Stimulated activated CD8-positive, alpha-beta memory T cell treated with anti-CD3 and anti-CD28 coated beads, Interleukin-4, amount 100 ng/mL, for 4 hours (primary cell): ENCODE measurements at places on chromosomes 5 and 9.

- no peak for DNase-seq
These were observed 9.7 kb upstream of the URM1 start for GRCh38 chr9:128361296-128361985.

DNA sequence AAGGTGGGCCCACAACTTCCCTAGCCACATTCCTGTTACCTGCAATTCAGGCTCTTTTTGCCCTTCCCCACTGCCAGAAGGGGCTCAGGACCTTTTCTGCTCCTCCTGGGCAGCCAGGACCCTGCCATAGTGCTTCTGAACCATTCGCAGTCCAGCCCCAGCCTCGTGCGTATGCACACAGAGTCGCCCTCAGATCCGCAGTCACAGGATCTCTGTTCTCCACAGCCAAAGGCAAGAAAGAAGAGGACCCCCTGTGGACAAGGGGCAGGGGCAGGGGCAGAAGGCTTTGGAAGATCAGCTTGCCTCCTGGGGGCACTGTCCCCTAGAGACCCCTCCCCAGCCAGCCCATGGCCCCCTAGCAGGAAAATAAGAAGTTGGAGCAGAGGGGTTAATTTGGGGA, 82.8 kb downstream of the PCDH1 start:
- no peak for DNase-seq

GRCh38 chr5:78050888-78051287, 243.6 kb downstream of the AP3B1 start:
- no peak for DNase-seq

GRCh38 chr5:57448751-57449150, 33.9 kb downstream of the ACTBL2 start:
- DNase-seq: no peak

DNA sequence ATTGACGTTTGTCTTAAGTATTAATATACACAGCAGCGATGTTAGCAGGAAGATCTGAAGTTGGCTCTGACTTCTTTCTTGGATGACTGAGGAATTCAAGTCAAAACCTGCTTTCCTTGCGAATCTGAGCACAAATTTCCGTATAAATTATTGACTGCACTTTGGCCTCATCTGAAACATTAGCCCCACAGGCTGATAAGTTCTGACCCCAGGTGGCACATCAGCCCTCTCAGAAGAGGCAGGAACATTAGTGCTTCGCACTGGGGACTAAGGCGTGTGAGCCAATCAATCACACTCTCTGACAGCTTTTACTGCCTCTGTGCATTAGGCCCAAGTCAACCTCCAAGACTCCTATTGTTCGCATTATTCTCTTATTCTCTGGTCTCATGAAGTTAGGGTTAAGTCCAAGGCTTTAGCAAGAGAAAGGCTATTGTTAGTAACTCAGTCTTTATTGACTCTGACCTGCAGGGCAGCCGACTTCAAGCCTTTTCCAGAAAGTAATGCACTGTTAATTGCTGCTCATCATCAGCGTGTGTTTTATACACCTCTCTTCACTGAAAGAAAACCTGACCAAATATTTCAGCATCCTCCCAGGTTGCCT, 84.2 kb downstream of the ZNF608 start:
- DNase-seq: no peak

DNA sequence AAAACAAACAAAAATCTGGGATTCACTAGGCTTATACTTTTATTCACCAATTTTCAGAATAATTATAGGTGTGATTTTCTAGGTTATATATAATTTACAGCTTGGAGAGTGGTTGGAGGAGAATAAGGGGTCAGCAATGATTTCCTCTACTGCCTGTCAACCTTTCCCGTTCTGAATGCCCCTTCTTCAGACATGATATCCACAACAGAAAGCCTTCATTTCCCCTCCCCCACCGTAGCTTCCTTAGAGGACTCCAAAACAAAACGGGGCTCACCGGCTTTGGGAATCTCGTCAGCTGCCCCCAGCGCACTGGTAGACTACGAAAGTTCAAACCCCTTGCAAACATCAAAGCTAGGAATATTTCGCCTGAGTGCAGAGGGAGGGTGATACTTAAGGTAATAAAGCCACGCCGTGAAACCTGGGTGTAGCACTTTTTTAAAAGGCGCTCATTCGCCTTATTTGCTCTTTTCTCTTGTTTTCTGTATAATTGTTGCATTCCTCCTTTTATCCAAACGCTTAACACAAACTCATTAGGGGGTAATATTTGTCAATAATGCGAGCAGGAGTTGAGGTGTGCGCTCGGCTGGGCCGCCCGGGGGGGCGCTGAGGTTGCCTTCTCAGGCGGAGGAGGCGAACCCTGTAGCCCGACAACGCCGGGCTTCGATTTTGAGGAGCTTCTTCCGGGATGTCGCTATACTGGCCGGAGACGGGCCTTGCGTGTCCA, 2.4 kb downstream of the OTP start:
- DNase-seq: no peak

GRCh38 chr9:79369676-79370075, 202.1 kb upstream of the TLE4 start:
- no peak for DNase-seq

DNA sequence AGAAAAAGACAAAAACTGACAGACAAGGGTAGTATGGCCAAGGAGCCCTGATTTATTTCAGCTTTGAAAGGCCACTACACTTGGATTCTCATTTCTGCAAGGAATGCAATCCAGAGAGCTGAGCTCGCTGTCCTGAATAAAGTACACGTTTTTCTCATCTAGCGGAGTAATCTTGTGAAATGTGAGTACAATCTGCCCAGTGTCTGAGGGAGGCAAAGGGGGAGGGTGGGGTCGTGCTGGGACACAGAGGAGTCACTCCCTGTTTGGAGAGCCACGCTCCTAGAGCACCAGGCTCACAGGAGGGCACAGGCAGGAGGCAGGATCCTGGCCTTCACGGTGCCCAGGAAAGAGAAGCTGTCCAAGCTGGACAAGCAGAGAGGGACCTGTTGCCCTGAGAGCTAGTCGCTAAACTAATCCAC, 51.0 kb upstream of the IFNK start:
- DNase-seq: no peak

DNA sequence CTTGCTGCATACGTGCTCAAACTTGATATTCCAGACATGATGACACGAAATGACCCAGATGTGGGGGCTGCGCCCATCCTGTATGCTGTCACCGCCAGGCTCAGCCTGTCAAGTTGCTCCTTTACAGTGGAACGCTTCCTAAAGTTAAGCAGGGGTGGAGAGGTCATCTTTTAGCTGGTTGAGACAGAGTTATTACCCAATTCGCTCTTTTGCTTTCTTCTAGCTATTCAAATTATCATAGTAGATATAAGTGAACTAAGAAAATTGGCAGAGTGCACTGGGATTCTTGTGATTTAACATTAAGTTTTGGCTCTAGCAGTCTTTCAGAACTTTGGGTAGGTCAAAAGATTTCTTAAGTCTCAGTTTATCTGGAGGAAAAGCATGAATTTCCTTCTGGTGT, 69.8 kb upstream of the BASP1 start:
- DNase-seq: no peak

GRCh38 chr9:93860694-93861658, 94.2 kb downstream of the BARX1 start:
- no peak for DNase-seq

GRCh38 chr9:113564498-113565237, 101.1 kb downstream of the RGS3 start:
- no peak for DNase-seq

GRCh38 chr5:154421868-154422267, 23.9 kb upstream of the SAP30L start:
- DNase-seq: no peak

- no peak for DNase-seq
These were observed 4.4 kb downstream of the GPR107 start for GRCh38 chr9:130058154-130058553.

- no peak for DNase-seq
These were observed 176.4 kb downstream of the FGF18 start for GRCh38 chr5:171595801-171596231.

GRCh38 chr9:34985311-34985899, 4.1 kb upstream of the DNAJB5 start:
- peak; percentile 35 for DNase-seq

- no peak for DNase-seq
These were observed 253.3 kb downstream of the CTNND2 start for GRCh38 chr5:11650936-11651335.

DNA sequence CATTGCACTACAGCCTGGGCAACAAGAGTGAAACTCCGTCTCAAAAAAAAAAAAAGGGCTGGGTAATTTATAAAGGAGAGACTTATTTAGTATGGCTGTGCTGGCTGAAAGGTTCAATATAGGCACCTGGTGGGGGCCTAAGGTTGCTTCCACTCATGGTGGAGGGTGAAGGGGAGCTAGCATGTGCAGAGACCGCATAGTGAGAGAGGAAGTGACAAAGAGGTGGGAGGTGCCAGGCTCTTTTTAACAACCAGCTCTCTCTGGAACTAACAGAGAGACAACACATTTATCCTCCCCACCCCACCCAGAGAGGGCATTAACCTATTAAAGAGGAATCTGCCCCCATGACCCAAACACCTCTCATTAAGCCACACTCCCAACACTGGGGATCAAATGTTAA, 28.9 kb upstream of the SERINC5 start:
- DNase-seq: no peak

DNA sequence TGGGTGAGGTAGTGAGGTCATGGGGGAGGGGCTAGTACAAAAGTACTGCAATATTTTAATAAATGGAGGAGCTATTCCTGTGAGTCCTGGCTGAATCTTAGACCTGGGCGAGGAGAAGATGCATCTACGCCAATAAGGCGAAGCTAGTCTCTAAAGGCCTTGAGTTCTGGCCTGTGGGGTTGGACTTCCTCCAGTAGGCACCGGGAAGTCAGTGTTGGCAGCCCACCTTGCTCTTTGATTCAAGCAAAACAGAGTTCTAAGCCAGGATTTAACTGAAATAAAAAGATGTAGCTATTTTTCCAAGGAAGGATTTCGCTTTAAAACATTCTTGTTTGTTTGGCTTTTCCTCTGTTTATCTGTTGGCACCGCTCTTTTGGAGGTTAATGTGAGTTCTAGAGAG, 244.6 kb downstream of the KIF4B start:
- DNase-seq: no peak

DNA sequence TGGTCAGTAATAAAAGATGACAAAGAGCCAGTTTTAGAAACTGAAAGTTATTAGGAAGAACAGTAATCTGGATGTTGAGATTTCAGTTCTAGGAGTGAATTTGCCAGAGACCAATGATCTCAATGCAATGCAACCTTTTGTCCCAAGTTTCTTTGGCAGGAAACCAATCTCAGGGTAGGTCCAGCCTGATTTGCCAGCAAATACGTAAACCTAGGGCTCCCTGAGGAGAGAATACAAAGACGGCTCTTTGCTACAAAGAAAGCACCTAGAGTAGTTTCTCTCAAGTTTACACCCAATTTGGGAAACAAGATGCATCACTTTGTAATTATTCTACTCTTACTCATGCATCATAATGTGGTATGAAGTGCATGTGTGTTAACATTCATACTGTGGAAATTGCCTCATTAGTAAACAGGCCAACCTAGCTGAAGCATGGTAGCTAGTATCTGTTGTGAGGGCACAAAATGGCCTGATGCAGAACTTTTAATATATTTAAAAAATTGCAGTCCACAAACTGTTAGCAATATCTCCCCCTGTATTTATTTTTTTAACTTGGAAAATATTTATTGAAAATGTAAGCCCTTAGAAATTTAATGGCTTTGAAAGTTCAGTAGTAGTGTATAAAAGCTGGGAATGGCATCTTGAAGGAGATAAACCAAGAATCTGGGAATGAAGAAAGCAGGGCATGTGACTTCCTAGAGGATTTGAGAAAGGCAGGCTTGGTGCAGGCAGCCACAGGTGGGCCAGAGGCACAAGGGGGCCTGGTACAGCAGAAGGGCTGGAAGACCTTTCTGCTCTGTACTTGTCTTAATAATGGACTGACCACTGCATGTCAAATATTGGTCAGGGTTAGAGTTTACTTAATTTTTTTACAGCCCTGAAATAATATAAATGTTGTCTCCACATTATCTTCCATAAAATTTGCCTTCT, 59.5 kb downstream of the MAST4 start:
- no peak for DNase-seq

DNA sequence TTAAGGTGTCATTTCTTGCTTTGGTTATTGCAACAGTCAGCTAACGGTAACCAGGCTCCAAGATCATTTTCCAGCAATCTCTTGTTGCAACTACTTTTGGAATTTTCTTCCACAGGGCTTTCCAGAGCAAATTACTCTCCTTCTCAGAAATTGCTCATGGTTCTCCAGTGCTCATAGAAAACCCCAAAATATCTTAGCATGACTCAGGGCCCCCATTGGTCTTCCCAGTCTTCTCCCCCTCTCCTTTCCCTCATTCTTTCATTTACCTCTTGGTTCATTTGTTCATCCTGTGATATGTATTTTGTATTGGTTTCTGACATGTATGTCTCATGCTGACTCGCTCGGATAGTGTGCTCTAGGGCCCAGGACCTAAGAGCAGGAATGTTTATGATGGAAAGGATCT, 35.6 kb downstream of the WWC1 start:
- no peak for DNase-seq

DNA sequence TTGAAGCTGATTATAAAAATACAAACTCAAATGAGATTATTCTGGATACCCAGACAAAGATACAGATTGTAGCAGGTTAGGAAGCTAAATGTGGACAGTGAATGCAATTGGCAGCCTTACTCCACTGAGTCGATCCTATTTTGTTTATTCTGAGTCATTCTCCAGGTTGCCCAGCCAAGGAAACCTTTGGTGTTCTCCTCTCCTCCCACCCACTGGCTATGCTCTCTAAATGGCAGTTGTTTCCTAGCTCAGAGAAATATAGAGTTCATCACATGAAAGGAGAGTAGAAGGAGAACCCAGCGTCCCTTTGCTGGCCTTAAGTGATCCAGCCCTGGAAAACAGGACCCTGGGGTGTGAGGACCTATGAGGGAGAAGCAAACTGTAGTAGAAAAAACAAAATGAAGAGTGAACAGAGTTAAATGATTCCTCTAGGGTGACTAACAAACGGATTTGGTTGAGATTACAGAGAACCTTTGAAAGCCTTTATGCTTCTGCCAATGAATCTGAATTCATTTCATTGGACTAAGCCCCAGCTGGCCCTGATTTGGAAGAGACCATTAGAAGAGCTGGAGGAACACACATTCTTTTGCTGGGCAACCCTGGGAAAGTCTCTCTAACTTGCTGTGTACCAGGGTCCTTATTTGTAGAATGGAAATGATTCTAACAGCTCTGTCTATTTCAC, 95.1 kb downstream of the BRINP1 start:
- DNase-seq: no peak

DNA sequence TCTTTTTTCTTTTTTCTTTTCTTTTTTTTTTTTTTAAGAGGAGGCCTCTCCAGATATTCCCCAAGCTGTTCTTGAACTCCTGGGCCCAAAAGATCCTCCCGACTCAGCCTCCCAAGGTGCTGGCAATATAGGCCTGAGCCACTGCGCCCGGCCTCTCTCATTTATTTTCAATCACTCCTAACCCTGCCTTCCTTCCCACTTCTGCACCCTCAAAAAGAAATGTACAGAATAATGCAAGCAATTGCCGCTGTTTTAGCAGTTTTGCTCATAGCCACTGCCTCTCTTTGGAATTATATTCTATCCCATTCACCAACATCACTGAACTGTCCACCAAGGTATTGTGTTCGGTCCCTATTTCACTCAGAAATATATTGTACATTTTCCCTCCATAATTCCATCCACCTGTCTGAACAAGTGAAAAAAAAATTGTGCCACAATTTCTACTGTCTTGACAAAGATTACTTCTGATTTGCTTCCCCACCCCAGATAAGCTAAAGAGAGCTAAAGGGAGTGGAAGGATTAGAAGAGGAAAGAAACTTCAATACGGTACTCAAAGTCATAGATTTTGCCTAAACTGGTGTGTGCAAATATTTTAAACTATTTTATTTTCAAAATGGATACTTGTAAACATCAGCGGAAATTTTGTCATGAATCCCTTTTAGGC, 1.9 kb downstream of the FNBP1 start:
- DNase-seq: no peak
